D721Med (cell line): ENCODE measurements at places on chromosomes 7 and 10.

GRCh38 chr7:25894002-25894901, 257.7 kb upstream of the NFE2L3 start:
- no peak for DNase-seq

DNA sequence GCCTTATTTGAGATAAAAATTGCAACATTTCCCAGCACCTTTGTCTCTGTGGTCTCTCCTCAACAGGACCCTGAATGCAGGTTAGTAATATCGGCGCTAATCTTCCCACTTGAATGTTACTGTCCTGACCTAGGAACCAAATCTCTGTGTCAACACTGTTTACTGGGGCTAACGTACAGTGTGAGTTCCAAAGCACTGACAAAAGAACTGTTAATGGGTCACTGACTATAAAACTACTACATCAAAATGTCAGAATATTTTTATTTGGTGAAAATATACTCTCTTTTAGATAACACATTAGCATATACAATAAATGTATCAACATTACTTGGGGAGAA, 33.3 kb downstream of the CACUL1 start:
- DNase-seq, result no peak

- no peak for DNase-seq
These were observed 15.4 kb downstream of the AHCYL2 start for GRCh38 chr7:129240119-129240820.

GRCh38 chr10:10865303-10865702, 152.4 kb upstream of the CELF2 start:
- DNase-seq, result no peak

DNA sequence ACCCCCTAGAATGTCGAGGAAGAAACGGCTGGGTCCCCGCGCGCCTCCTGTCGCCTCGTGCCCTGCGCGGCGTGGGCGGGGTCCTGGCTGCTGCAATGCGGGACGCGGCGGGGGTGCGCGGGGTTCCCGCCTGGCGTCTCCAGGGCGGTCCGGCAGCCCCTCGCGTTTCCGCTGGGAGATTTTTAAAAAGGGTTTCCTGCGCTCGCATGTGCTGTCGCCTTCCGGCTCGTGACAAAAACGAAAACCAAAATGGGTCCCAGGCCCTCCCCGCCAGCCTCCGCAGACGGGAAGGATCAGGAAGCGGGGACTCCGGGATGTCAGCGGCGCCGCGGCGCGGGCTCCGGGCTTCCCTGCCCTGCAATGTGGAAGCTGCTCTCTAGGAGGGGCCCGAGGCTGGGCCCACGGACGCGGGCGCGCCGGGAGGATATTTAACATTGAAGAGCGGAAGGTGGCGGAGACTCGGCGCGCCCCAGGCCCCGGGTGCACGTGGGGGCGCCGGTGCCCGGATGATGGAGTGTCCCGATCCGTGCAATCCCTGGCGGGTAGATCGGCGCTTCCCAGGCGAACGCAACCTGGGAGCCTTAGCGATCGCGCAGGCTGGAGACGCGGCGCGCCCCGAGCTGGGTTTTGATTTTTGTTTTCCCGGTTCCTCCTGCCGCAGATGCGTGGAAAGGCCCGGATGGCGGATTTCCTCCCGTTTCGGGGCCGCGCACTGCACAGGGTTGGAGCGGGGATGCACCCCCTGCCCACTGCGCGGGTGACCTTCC, 1.0 kb downstream of the PFKP start:
- DNase-seq, result no peak

DNA sequence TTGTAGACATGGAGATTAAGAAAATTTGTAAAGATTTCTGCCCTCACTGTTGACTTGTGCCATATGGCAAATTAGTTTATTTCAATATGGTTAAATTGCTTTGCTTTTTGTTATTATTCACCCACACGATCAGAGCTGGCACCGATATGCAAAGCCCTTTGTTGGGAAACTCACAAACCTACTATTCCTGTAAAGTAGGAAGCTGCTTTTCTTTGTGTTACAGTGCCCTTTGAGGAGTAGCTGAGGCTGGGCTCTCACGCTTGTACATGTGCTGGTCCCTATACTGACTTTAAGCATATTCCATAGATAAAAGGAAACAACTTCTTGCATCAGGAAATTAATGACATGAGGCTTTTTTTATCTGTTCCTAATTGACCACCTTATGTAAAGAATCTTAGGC, 17.6 kb upstream of the AOAH start:
- no peak for DNase-seq

DNA sequence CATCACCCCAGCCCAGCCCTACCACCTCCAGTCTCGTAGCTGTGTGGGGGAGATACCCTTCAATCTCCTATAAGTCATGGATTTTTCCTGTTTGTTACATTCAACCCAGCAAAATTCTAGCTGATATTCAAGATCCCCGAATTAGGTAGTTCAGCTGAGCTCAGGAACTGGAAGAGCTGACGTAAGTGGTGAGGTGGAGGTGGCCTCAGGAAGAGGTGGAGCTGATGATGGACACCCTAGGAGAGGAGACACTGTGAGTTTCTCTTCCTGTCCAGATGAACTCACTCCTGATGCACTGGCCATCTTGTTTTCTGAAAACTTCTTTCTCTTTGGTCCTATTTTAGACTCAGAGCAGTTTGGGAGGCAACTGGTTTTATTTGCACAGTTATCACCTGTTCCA, 90.5 kb upstream of the PITRM1 start:
- DNase-seq, result no peak

GRCh38 chr10:132544744-132545658, 7.4 kb downstream of the INPP5A start:
- no peak for DNase-seq

- DNase-seq, result no peak
These were observed 54.3 kb upstream of the NPY start for GRCh38 chr7:24229481-24230226.

GRCh38 chr7:143934526-143935325, at the start of gene OR2F2:
TSS of gene OR2F2 (plus strand) at chr7:143935233. CDS start at chr7:143935233, 0 bp downstream.
- DNase-seq, result no peak

- DNase-seq, result no peak
These were observed 913.9 kb upstream of the AUTS2 start for GRCh38 chr7:68684246-68684839.

- DNase-seq, result no peak
These were observed 124.7 kb downstream of the ARID5B start for GRCh38 chr10:62025901-62026879.

- no peak for DNase-seq
These were observed 21.0 kb downstream of the NUDT13 start for GRCh38 chr10:73131301-73131700.

DNA sequence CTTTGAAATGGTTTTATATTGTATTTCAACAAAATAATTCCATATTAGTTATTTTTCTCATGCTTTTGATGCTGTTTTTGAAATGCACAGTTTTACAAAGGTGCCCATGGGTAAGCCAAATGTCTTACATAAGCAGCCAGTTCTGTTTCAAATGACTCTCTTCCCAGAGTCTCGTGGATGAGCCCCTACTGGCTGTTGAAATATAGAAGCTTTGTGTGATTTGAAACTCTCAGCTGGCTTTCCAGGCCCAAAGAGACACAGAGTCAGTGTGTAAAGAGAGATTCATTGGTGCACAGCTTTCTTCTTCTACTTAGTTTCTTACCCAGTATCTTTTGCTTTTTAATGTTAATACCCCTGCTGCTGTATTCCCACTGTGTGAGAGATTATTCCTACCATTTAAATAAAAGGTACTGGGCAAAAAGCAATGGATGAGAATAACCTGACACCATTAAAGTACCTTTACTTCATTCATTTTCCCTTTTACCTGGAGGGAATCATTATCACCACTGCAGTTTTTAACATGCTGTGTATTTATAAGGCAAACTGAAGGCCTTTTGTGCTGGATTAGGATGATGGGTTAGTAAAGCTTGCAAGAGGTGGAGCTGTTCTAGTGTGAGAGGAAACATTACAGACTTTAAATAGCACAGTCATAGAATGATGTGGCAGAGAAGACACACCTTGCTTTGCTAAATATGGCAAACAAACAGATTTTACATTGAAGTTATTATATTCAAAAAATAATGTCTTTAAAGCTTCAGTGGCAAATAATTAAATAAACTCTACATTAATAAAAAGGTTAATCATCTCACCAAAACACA, 415.1 kb downstream of the THSD7A start:
- no peak for DNase-seq

- no peak for DNase-seq
These were observed 630.0 kb upstream of the FOXK1 start for GRCh38 chr7:4052130-4052529.

DNA sequence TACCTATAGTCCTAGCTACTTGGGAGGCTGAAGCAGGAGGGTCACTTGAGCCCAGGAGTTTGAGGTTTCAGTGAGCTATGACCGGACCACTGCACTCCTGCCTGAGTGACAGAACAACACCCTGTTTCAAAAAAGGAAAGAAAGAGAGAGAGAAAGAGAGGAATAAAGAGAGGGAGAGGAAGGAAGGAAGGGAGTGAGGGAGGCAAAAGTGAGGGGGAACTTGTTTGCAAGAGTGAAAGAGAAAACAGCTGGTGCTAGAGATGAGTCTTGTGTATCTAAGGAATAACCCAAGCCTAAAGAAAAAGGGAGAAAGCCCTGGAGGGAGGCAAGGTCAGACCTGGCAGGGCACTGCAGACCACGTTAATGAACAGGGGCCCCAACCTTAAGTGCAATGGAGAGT, 4.8 kb upstream of the NT5C2 start:
- DNase-seq, result no peak

DNA sequence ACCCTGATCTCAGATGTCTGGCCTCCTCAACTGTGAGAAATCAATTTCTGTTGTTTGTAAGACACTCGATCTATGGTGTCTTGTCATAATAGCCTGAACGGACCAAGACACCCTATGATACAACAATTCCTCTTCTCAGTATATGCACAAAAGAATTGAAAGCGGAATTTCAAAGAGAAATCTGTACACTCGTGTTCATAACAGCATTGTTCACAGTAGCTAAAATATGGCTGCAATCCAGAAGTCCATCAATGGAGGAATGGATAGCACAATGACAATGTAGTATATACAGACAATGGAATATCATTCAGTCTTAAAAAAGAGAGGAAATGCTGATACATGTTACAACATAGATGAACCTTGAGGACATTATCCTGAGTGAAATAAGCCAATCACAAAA, 354.6 kb downstream of the SFMBT2 start:
- no peak for DNase-seq

GRCh38 chr10:13453896-13454295, 74.9 kb downstream of the BEND7 start:
- no peak for DNase-seq

GRCh38 chr10:101295261-101295660, 58.7 kb upstream of the BTRC start:
- no peak for DNase-seq

DNA sequence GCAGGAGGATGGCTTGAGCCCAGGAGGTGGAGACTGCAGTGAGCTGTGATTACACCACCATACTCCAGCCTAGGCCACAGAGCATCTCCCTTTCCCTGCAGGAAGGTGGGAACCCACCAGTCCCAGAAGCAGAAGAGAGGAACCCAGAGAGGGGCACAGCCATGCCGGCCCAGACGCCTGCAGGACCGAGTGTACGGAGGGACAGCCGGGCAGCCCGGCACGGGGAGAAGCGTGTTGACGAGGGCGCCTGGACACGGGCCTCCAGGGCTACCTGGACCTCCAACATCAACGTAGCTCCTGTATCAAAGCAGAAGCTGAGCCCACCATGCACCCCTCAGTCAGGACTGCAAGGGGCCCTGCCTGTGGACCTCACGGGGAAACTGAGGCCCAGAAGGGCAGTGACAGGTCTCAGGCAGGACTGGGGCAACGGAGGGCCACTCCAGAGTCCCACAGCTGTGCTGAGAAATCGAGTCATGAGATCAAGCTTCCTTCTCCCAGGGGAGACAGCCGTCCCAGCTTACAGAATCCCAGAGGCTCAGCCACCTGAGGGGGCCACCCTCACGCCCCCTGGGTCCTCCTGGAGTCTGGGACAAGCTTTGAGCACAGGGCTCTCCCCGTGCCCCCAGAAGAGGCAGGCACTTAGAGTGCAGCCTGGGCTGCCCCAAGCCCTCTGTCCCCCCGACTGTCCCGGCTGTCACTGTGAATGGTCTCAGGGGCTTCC, 43.1 kb downstream of the TNRC18 start:
- DNase-seq, result no peak

- DNase-seq, result no peak
These were observed 218.6 kb upstream of the TAC1 start for GRCh38 chr7:97513326-97513725.

GRCh38 chr7:98278936-98279335, 2.5 kb upstream of the BRI3 start:
- DNase-seq, result no peak

- no peak for DNase-seq
These were observed 484.8 kb upstream of the DPP6 start for GRCh38 chr7:153567426-153567825.

- DNase-seq, result no peak
These were observed 9.7 kb upstream of the OR13A1 start for GRCh38 chr10:45325116-45325515.

- DNase-seq, result no peak
These were observed 3.9 kb upstream of the MACC1 start for GRCh38 chr7:20220921-20221547.

DNA sequence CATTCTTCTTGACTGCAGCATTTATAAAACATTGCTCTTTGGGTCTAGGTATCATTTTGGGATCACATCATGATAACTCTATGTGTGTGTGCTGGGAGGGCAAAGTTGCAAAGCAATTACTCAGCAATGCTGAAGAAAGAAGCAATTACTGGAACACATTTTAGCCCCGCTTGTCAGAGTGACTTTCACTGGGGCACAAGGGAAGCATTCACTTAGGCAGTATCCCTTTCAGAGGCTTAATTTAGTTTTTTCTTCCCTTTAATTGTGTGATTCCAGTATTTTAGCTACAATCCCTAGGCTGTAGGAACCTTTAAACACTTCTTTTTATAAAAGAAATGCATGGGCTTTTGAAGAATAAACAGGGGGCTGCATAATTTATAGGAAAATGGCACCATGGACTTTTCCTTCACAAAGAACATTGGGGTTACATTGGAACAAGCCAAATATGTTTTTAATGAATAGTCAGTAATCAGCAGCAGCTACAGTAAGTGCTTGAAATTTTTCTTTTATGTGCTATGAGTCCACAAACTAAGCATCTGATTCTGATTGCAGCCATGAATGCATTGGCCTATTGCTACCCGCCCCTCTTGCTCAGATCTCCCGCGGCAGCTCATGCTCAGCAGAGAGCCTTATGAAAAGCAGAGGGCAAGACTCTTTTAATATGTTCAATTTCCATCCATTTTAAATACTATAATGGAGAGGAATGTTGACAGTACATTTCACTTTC, 51.2 kb upstream of the NXPH1 start:
- DNase-seq, result no peak
